ENCODE measurements at places on chromosomes 7 and 10.

DNA sequence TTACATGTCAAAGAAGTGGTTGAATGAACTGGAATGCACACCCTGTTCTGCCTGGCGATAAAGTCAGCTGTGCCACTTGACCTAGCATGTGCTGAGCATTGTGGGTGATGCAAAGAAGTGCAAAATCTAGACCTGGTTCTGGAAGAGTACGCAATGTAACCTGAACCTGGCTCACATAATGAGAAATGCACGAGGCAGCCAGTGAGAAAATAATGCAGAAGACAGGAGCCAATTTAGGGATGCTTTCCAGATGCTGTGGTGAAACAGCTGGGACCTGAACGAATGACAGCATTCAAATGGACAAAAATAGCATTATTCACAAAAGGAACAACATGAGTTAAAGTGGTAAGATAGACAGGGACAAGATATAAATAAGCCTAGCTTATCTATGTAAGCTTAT is 402.6 kb downstream of the SORCS1 start:
- DNase-seq, result no peak

- DNase-seq, result no peak
These were observed 17.1 kb downstream of the GBX1 start for GRCh38 chr7:151150388-151150787.

- no peak for DNase-seq
These were observed 61.6 kb downstream of the ARL4A start for GRCh38 chr7:12749069-12749468.

GRCh38 chr7:138000081-138000701 is 1.7 kb downstream of the CREB3L2 start:
- DNase-seq, result no peak

- DNase-seq, result no peak
These were observed 24.5 kb downstream of the XPNPEP1 start for GRCh38 chr10:109898666-109899355.

DNA sequence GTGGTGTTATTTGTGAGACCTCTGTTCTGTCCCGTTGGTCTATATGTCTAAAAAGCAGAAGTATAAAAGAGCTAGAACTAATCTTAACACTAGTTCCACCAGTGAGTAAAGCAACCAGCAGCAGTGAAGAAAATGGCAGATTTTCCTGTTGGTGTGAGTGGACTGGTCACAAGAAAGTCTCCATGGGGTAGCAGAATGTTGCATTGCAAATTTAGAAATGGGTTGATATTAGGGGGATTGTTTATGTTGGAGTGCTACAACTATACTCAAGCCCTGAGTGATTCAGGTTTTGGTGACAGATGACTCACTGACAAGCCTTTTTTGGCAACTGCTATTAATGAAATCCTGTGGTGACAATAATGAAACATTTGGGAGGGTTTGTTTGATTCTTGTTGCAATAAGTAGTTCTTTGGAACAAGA is 5.6 kb downstream of the AVL9 start:
- no peak for DNase-seq

DNA sequence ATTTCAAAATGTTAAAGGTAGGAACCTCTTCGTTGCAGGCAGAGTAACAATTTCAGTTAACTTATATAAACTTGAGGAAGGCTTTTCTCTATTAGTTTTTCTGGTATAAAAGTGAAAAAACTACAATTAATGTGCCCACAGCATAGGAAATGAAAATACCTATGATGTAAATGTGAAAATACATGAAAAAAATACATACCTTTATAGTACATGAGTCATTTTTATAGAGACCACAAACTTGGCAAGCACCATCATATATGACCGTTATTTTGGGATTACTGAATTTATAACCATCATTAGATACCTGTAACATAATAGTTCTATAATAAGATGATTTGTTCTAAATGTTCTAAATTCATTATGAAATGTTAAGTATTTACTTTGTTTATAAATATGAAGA is 42.7 kb downstream of the VWDE start:
- DNase-seq, result no peak

GRCh38 chr10:103232131-103232673 is 13.5 kb upstream of the RPEL1 start:
- no peak for DNase-seq

- no peak for DNase-seq
These were observed 273.1 kb downstream of the XPNPEP1 start for GRCh38 chr10:109650228-109650627.

DNA sequence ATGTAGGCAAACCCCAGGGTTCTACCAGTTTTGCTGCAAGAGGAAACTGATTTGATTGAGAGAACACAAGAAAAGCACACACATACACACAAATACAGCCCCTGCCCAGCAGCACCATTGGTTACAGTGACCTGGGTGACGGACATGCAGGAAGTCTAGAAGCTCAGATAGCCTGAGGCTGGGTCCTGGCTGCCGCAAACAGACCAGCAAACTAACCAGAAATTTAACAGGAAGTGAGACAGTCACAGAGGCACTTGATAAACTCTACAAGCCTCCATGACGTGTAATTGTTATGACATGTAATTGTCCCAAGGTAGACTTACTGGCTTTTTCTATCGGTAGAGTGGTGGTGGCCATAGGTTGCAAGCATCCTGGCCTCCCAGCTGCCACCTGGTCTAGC is 58.9 kb downstream of the PRKAR2B start:
- DNase-seq, result no peak

DNA sequence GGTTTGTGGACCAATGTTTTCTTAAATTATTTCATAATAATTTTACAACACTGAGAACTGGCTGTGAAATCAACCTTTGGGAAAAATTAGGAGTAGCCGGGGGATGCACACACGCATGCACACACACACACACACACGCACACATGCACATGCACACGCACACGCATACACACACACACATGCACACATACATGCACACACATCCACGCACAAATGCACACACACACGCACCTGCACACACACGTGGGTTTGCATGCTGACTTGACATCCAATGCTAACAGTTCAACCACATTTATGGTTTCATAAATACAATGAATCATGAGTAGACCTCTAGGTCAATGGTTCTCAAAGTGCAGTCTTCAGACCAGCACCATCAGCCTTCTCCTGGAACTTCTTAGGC is 354.1 kb downstream of the DPP6 start:
- no peak for DNase-seq

DNA sequence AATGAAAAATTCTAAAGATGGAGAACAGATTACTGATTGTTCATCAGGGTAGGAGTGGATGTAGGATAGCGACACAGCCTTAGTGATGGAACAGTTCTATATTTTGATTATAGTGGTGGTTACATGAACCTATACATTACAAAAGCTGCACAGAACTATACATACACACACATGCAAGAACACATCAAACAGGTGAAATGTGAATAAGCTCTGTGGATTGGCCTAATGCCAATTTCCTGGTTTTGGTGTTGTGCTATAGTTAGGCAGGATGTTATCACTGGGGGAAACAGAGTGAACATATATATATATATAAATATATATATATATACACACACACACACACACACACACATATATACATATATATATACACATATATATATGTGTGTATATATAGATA is 76.4 kb upstream of the PIK3CG start:
- DNase-seq, result no peak

DNA sequence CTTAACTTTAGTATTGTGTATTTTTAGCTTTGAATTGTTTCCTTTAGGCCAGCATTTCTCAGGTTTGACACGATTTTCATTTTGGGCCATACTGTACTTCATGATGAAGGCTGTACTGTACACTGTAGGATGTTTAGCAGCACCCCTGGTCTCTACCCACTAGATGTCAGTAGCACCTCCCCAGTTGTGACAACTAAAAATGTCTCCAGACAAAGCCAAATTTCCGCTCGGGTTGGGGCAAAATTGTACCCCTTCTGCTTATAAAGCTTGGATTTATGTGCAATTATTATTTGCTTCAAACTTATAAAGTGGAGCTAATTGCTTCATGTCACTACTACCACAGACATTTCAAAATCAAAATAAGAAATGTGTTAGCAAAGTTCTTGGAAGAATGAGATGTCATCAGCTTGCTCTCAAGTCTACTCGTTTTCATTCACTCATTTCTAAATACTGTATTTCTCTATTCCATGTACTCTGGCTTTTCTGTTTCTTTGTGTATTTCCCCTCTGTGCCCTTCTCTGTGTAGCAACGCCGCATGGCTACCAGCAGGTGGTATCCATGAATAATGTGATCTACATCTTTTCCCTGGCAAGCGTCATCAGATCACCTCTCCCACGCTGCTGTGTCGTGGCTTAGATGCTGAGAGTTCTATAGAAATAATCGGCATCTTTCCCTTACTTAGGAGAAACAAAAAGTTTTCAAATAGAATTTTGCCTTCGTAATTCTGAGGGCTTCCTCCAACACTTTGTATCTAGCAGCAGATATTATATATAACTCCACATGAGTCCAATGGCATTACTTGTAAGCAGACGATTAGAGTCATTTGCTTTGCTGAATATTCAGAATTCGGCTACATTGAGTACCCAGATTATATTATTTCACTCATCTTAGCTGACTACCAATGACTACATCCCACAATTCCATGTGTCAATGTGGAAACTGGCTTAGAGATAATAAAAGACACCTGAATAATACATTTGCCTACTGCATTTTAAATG is 47.8 kb upstream of the CALCR start:
- no peak for DNase-seq

GRCh38 chr7:124662937-124663336 is 102.7 kb downstream of the GPR37 start:
- DNase-seq, result no peak

- no peak for DNase-seq
These were observed 13.0 kb downstream of the ATAD1 start for GRCh38 chr10:87804939-87805569.

GRCh38 chr7:129652914-129653313 is 41.4 kb downstream of the NRF1 start:
- DNase-seq, result no peak

DNA sequence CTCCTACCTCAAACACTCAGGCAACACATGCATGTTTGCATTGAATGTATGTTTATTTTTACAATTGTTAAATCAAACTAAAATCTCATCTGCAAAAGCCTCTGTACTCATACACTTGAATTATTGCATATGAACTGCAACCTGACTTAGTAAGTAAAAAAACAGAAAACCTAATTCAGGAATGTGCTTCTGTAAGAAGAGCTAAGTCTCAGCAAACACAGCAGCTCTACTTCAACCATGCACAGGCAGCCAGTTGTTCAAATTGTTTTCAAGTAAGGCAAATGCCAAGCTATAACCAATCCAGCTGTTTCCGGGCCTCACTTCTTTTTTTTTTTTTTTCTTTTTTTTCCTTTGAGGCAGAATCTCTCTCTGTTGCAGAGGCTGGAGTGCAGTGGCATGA is 93.5 kb upstream of the MALRD1 start:
- DNase-seq, result no peak

DNA sequence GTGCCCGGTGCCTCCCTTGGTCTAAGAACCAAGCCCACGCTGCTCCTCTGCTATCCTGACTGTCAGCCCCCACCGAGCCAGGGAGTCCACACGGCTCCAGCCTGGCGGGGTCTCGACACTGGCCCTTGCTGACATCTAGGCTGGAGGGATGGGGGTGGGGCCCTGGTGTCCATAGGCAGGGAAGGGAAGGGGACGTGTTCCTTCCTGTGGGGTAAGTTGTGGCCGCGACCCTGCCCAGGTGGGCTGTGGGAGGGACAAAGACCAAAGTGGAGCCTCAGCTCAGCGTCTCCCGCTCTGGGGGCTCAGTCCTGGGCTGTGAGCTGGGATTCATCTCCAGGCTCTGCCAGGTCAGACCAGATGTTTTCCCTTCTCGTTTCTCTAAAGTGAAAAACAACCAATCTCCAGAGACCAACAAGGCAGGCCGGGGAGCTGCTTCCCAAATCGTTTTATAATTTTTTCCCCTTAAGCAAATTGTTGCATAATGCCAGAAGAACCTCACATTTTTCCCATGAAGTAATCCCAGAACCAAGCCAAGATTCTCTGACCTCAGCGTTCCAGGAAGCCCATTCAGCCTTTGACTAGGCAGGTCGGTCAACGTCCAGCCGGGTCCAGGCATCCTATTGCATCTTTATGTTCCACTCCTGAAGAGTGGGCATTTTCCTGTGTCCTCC is 101.2 kb downstream of the RGS10 start:
- DNase-seq, result no peak

DNA sequence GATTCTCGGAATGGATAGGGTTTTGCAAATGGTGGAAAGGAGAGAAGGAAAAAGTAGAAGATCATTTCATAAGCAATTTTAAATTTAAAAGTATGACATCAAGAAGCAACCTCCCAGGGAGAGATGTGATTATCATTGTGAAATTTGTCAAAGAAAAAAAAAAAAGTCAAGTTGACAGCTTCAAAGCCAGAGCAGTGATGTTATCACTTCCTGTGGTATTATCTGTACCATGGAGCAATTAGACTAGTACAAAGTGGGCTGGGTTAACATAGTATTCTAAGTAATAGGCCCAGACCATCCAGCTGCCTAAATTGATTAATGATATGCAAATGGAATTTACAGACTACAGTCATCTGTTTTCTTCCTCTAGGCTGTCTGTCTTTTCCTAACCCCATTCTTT is 84.0 kb upstream of the NPY start:
- no peak for DNase-seq

DNA sequence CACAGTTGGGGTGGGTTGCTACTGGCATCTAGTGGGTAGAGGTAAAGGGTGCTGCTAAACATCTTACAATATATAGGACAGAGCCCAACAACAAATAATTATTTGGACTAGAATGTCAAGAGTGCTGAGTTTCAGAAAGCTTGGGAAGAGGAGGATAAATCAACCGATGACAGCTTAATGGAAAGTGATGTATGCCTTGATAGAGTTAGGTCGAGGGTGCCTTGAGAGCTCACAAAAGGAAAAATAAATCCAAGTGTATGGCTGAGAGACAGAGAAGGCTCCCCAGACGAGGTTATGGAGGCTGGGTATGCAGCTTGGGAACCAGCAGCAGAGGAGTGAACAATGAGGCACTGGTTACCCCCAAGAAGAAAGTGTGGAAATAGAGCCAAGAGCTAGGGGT is 211.1 kb downstream of the HDAC9 start:
- no peak for DNase-seq

DNA sequence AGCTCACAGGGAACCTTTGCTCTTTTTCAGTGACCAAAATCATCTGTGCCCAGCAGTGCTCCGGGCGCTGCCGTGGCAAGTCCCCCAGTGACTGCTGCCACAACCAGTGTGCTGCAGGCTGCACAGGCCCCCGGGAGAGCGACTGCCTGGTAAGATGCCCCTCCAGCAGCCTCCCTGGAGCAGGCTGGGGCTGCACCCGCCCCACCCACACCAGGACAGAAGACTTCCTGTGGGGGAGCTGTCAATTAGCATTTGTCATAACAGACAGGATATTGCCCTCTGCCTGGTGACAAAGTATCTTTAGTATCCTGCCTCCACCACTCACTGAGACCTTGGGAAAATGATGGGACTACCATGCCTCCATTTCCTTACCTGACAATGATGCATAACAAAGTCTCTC is 133.7 kb downstream of the EGFR start:
- no peak for DNase-seq

DNA sequence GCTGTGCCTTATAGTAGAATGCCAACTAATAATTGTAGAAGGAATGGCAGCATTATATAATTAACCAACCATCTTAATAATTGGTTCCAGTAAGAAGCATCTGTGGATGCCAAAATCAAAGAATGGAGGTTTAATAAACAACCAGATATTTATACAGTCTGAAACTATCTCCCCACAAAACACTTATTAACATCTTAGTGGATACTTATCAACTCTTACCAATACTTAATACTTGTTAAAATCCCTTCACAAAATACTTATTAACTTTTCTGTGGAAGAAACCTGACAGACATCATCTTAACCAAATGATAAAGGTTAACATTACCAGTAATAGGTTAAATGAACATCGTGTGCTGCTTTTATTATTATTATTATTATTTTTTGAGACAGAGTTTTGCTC is 29.1 kb upstream of the FAM107B start:
- no peak for DNase-seq

- DNase-seq, result no peak
These were observed 491.1 kb upstream of the ADARB2 start for GRCh38 chr10:2228320-2228901.

Measured in T-helper 2 cell (primary cell).